Hematopoietic multipotent progenitor cell (in vitro differentiated cells): ENCODE measurements at places on chromosomes 2 and 18. TPM values are rescaled to one million over a fixed set of nuclear protein-coding genes. Genes with fewer than 3 reads are reported as not detected.

DNA sequence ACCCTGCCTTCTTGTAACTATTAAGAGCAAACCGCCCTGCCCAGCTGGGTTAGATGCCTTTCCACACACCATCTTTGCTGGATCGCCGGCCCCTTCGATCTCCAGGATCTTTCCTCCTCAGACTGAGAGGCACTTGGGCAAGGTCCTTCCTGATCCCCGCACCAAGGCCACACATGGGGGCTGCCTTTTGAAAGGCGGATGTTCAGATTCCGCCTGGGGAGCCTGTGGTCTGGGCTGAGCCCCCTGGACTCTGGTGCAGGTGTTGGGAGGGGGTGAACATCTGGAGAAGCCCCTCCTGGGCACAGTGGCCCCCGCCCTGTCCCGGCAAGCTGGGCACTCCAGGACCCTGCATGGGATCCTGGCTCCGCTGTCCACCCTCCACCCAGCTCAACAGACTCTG is 135.4 kb upstream of the HDAC4 start:
- DNase-seq, result no peak

DNA sequence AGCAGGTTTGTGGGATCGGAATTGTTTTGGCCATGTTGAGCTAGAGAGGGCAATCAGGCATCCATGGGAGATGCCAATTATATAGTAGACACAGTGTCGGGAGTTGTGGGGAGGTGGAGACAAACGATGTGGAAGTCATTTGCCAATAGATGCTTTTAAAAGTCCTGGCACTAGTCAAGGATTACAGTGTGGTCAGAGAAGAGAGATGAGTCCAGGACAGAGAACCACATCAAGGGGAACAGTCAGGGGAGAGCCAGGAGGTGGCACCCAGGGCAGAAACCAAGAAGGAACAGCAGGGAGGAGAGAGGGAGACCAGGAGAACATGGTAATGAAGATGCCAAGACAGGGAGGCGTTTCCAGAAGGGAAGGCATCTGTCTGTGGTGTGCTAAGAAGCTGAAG is 81.2 kb downstream of the ARL4C start:
- no peak for DNase-seq

GRCh38 chr18:69455125-69455524 is 54.4 kb downstream of the DOK6 start:
- DNase-seq, result no peak

DNA sequence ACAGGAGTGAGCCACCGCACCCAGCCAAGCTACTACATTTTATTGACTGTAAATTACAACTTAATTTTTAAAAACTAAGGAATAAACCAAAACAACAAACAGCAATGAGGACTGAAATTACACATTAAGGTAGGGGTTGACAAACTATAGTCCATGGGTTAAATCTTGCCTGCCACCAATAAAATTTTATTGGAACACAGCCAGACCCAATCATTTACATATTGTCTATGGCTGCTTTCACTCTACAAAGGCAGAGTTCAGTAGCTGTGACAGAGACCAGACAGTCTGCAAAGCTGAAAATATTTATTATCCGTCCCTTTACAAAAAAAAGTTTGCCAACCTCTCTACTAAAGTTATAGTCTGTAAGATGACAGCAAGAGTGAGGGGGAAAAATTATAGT is 24.3 kb upstream of the UGP2 start:
- no peak for DNase-seq

- no peak for DNase-seq
Observed at GRCh38 chr2:60441800-60442199, 111.7 kb downstream of the BCL11A start.

The SERPINB10 gene
- 0.27 TPM for total RNA-seq
